ENCODE measurements at places on chromosomes 1 and 21. TPM values are rescaled to one million over a fixed set of nuclear protein-coding genes. Genes with fewer than 3 reads are reported as not detected.

RYR2 gene
- 1.9 TPM for polyA plus RNA-seq

DNA sequence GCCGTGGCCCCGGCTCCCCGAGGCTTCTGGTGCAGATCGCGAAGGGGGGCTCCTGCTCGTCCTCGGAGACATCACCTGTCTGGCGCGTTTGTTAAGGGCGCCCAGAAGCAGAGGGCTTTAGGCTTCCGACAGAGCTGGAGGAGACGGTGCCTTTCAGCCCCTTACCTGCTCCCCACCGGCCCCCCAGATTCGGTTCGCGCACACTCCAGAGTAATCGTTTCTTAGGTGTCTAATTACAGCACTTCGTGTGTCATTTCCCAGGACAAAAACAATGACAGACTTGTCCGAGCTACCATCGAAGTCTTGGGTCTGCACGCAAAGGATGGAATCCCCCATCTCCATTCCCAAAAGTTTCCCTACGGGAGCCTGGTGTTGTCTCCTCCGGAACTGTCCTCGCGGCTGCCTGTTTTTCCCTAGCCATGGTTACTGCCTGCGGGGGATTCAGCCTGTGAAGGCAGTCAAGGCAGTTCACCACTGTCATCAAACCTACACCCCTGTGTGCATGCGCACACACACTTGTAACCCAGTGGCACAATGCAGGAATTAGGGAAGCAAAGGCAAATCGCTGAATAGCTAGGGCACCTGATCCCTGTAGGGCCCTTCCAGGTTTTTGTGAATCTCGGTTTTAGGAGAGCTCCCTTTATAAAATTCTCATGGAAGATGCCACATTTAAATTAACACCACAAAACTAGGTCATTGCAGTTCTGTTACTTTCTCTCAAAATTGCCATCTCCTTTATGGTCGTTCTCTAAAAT is 738 bp upstream of the CDC42BPA start:
- DNase-seq: peak; percentile 55

DNA sequence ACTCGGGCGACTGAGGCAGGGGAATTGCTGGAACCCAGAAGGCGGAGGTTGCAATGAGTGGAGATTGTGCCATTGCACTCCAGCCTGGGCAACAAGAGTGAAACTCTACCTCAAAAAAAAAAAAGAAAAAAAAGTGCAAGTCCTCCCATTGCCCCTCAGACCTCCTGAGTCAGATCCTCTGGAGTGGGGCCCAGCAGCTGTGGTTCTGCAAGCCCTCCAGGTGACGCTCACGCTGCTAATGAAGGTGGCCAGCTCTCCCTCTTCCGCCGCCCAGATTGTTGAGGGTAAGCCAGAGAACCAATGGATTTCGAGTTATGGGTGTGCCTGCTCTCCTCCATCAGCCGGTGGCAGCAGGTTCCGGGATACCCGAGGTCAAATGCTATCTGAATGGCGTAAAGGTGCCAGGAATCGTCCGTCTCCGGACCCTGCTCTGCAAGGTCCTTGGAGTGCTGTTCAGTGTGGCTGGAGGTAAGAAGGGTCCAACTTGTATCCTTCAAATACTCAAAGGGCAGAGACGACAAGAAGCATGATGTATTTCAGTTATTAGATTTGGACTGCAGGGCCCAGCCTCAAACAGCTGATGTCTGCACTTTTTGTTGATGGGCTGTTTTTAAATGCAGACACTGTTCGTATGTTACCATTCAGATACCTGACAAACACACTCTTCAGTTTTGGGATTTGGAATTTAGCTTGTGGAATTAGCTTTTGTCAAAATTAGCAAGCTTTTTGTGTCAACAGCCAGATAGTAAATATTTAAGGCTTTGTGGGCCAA is 17.6 kb downstream of the CLCN6 start:
- no peak for DNase-seq

- peak; percentile 51 for DNase-seq
Measured at GRCh38 chr1:189185097-189185496, 1292.6 kb downstream of the BRINP3 start.

RWDD3 gene
- polyA plus RNA-seq: 35.5 TPM

GRCh38 chr1:224782281-224783000 is 147.0 kb upstream of the DNAH14 start:
- no peak for DNase-seq

PRKAA2 gene
- 51.2 TPM for polyA plus RNA-seq

All from muscle of arm (tissue), 14 donors.